ENCODE measurements at places on chromosomes 7 and 10.

GRCh38 chr10:132187430-132188138 is 836 bp downstream of the DPYSL4 start:
- DNase-seq = no peak

DNA sequence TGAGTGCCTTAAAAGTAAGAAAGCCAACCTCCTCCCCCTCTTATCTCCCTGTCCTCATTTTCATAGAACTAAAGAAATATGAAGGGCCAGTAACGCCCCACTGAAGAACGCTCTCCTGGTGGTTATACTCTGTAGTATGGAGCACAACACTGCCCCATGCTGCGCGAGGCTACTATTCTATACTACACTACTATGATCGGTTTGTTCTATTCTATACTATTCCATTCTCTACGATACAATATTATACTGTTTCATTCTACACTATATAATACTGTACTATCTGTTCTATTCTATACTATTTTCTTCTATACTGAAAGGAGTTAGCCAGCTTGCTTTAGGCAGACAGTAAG is 34.8 kb downstream of the DIP2C start:
- DNase-seq = no peak

- DNase-seq = no peak
Observed at GRCh38 chr10:62755662-62756653, 48.6 kb upstream of the ADO start.

DNA sequence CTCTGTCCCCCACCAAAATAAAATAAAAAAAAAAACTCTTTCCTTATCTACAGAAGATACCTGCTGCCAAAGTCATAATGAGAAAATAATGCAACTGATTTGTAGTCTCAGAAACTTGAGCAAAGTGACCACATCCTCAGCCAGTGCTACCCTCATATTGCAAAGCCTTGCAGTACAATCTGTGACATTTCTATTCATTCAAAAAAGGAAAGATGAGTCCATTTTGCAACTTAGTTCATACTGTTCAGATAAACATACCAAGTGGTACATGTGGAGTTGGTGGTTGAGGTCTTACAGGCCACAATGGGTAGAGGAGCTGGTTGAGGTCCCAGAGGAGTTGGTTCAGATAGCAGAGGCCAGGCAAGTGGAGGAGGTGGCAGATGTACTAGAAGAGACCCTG is 6.5 kb upstream of the EIF5AL1 start:
- DNase-seq = no peak
